GM04503 (cell line): ENCODE measurements at places on chromosomes 2 and 18.

- no peak for DNase-seq
Observed at GRCh38 chr2:191757208-191757607, 79.3 kb downstream of the NABP1 start.

GRCh38 chr2:108268001-108268400 lies 20.7 kb upstream of the SULT1C2 start:
- peak; percentile 53 for DNase-seq

GRCh38 chr18:75322206-75322605 lies 105.3 kb downstream of the SMIM21 start:
- no peak for DNase-seq

- no peak for DNase-seq
Observed at GRCh38 chr2:16828828-16829160, 163.2 kb upstream of the CYRIA start.

DNA sequence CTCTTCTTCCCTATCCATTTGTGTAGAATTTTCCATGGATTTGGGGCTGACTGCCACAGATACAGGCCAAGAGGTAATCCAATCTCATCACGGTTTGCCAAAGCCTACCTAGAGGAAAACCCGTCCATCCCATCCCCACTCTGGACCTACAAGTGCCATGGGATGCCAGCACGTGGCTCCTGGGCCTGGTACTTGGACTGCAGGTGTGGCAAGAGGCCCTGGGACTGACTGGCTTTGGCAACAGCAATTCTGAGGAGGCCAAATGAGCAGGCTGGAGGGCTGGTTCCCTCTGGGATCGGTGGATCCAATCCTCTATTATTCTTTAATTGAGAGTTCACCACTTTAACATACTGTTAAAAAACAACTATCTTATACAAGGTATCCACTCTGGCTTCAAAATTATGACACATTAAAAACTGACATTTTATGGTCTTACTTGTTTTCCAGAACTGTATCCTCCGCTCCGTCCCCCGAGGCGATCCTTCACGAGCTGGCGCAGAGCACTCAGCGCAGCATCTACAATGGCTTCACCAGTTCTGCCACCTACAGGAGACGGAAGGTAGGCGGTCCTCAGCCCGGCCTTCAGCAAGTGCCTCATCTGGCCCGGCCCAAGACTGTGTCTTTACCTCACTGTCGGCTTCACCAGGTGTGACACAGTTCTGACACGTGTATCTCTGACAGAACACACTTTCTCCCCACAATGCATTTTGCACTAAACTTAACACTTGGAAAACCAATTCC lies 19.8 kb downstream of the PDIA6 start:
- no peak for DNase-seq

GRCh38 chr2:226489775-226490541 lies 309.7 kb downstream of the IRS1 start:
- DNase-seq = peak; percentile 51

DNA sequence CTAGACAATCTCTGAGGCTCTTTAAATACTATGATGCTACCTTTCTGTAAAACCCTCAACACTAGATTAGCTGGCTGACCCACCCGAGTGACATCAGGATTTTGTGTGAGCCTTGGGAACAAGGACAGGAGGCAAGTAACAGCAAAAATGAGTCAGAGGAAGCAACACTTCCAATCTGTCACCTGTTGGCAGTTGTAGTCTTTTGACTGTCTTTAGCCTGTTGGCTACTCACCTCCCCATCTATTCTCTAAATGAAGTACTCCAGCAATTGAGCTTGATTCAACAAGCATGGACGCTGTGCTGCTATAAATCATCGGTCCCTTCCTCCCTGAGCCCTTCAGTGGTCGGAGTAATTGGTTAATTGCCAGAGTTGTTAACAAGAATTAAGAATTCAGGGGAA lies 898.7 kb downstream of the BCL11A start:
- DNase-seq = no peak

- DNase-seq = no peak
Observed at GRCh38 chr2:69062307-69062962, 49.5 kb downstream of the ANTXR1 start.

DNA sequence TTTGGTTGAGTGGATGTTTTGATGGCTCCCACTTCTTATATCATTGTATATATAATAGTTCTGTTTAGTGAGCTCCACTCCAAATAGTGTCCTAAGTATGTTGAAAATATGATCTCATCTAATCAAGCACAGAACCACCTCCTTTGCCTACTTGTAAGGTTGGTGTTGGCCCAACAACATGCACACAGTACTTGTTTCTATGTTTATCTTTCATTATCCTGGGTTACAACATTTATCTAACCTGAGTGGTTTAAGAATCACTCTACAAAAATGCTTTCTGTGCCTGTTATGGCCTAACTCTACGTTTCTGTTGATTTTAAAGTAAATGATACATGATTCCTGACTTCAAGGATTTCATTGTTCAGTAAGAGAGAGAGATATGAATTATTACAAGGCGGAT lies 281.9 kb downstream of the FIGN start:
- no peak for DNase-seq

GRCh38 chr18:67367540-67367939 lies 149.0 kb downstream of the DSEL start:
- no peak for DNase-seq

- DNase-seq = no peak
Observed at GRCh38 chr2:88615822-88616221, 11.4 kb downstream of the EIF2AK3 start.

GRCh38 chr2:26700078-26700477 lies 7.6 kb downstream of the KCNK3 start:
- no peak for DNase-seq

GRCh38 chr2:125313806-125314205 lies 1288.7 kb downstream of the CNTNAP5 start:
- DNase-seq = no peak

DNA sequence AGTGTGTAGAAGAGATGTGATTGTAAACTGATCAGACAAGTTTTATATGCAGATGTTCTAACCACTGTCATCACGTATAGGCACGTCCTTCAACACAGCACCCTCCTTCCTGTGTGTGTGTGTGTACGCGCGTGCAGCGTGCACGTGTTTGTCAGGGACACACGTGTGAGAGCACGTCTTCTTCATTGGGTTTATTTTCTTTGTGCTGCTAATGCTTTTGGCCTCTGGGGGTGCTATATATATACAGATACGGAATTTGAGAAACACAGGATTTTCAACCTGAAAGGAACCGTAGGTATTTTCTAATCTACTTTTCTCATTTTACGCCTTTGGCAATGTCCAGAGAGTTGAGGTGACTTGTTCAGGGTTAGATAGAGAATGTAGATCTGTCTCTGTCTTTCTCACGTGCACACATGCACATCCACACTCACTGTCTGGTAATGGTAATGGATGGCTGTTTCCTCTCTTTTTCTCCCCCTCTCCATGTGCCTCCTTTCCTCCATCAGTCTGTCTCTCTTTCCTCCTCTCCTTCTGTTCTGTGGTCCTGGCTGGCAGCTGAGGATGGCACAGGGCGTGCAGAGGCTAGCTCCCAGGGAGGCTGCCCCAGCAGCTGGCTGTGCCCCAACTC lies 13.4 kb upstream of the CELF4 start:
- DNase-seq = no peak

- DNase-seq = no peak
Observed at GRCh38 chr2:85780316-85781012, 26.7 kb downstream of the ATOH8 start.

DNA sequence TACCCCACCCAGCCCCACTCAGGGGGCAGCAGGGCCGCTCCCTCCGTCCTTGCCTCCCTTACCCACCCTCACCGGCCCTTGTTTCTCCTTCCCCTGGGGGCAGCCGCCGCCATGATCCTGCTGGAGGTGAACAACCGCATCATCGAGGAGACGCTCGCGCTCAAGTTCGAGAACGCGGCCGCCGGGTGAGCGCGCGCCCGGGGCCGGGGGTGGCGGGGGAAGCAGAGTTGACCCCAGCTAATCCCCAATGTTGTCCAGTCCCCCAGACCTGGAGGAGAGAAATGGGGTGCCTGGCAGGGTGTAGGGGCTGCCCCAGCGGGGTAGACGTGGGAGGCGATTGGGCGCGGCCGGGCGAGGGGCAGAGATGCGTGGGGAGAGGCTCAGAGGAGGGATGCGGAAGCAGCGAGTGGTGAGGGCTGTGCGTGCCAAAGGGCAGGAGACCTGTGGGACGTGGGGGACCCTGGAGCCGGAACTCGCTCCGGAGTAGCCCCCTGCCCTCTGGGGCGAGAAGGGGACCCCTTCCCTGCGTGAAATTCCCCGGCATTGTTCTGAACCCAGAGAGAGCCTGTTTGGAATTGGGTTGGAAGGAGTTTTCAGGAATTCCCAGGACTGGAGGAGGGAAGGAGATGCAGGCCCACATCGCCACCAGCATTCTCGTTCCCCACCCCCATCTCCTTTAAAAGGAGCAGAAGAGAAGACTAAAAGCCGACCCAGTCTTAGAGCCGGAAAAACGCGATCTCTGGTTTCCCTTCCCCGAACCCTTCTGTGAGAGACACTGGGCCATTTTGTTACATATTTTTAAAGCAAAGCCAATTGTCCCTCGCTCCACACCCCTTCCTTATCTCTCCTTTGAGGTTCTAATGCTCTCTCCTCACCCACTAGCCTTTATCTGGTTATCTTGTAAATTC lies 625 bp downstream of the ARPC2 start:
- no peak for DNase-seq

DNA sequence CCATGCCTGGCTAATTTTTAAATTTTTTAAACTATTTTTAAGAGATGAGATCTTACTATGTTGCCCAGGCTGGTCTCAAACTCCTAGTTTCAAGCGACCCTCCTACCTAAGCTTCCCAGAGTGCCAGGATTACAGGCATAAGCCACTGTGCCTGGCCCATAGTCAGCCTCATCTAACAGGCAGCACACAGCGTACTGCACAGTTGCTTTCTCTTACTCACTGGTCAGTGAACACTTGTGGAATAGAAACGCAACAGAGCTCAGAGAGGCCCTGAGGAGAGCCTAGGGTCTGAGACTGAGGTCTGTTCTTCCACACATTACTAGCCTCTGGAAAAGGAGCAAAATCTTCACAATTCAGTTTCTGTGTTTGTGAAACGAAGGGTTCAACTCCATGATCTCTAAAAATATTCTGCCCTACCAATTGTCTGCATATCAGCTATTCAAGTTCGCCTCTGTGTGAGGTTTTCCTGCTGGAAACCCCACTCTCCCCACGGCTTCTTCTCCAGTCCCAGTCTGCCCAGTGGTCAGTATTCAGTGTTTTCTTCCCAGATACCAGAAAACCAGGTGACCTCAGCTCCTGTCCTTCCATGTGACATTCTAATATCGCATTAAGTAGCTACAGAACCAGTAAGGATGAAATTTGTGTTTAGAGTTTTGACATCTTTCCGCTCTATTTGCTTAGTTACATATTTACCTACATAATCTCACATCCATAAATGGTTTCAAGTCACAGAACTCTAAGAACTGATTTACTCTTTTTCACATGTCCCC lies 26.6 kb upstream of the SNTG2 start:
- no peak for DNase-seq

GRCh38 chr18:26568926-26569665 lies 20.7 kb upstream of the KCTD1 start:
- DNase-seq = no peak

DNA sequence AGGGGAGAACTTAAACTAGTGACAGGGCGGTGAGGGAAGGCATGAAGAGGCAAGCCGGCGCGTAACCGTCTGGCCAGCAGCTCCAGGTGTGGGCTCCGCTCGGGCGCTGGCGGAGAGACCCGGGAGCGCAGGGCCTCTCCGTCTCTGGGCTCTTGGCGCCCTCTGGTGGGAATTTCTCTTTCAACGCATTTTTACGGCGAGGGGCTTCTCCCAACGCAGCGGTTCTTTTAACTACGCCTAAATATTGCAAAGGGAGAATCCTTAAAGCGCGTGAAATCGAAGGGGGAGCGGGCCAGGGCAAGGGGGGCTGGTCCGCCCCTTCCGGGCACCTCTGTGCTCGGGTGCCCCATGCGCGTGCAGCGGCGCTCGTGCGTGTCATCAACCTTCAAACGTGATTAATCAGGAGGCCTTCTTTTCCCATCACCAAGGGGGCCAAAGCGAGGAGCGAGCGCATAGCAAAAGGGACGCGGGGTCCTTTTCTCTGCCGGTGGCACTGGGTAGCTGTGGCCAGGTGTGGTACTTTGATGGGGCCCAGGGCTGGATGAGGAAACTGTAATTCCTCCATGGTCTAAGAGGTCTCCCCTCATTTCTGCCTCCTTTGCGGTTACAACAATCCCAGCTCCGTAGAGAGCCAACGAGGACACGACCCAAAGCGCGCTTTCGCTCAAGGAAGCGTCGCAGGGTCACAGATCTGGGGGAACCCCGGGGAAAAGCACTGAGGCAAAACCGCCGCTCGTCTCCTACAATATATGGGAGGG lies 762 bp upstream of the GAD1 start:
- no peak for DNase-seq

DNA sequence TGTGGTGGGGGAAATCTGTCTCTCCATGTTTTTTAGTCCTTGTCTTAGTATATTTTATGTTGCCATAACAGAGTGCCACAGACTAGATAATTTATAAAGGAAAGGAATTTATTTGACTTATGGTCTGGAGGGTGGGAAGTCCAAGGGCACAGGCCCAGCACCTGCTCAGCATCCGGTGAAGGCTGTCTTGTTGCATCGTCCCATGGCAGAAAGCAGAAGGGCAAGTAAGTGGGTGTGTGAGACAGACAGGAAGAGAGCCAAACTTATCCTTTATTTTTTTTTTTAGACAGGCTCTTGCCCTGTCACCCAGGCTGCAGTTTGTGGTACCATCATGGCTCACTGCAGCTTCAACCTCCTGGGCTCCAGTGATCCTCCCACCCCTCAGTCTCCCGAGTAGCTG lies 98.1 kb downstream of the HS1BP3 start:
- no peak for DNase-seq

GRCh38 chr2:85541753-85542457 lies 2.9 kb downstream of the MAT2A start:
- DNase-seq = no peak

DNA sequence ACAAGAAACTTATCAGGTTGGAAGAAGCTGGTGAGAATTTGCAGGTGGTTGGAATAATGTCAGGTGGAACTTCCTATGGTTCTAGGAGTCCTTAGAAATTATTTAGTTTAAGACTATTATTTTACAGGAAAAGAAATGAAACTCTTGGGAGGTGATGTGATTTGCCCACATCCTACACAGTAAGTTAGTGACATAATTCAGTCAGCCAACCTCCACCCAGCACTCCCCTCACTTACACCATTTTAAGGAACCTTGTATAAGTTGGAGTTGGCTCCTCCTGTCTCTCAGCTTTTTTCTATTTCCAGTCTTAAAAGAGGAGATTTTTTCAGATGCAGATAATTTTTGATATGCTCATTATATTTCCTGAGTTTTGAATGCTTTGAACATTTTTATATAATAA lies 86.4 kb downstream of the SKA1 start:
- DNase-seq = no peak

GRCh38 chr2:95296880-95297487 lies at the start of gene KCNIP3:
Gene KCNIP3, plus strand, starts transcription at chr2:95297347. Its CDS starts 92 bp downstream, at chr2:95297439.
- no peak for DNase-seq

GRCh38 chr2:208356846-208357574 lies 49.6 kb upstream of the PTH2R start:
- DNase-seq = no peak

DNA sequence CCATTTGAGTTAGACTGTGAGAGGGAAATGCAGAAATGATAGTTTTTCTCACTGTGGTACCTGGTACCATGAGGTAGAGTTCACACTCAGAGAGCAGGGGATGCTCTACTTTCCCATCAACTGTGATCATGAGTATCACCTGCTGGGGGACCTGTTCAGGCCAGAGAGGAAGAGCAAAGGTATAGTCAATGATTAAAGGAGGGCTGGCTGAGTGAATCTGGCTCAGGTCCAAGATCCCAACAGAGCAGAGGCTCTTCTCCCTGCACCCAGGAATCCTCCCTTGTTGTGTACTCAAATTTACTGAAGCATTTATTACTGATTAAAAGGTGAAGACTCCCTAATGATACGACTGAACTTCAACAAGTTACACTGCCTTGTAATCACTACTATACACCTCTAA lies 104.6 kb upstream of the CHRNA1 start:
- no peak for DNase-seq

- DNase-seq = no peak
Observed at GRCh38 chr18:74337155-74337911, 21.7 kb downstream of the C18orf63 start.
